Right ventricle myocardium superior (tissue), 1 donor: ENCODE measurements at places on chromosomes 3 and 15. TPM values are rescaled to one million over a fixed set of nuclear protein-coding genes. Genes with fewer than 3 reads are reported as not detected.

The SPINK8 gene
- total RNA-seq = not detected

GRCh38 chr3:148881286-148881685 lies 16.2 kb downstream of the CPA3 start:
- DNase-seq = no peak

DNA sequence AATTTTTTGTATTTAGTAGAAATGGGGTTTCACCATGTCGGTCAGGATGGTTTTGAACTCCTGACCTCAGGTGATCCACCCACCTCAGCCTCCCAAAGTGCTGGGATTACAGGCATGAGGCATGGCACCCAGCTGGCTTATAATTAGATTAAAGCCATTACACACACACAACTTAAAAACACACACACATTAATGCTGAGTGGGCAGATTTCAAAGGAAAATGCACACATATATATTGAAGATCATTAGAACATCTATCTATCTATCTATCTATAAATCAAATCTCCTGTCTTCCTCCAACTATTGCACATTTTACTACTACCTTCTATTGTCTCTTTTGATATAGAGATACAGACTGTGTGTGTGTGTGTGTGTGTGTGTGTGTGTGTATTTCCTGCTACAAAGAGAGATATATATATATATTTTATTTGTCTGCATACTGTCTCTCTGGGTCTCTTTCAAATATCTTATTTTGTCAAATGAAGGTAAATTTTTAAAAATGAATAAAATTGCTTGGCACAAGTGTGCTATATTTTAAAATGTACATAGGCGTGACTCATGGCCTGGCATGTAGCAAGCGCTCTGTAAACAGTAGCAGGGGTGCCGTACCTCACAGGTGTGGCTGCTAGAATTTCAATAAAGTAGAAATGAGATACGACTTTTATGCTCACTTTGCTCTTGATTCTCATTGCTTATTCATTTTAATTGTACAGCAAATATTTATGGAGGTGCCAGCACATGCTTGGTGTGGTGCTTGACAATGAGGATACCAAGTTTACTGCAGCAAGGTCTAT lies 655.8 kb downstream of the AGBL1 start:
- DNase-seq = no peak

- no peak for DNase-seq
Measured at GRCh38 chr3:95731753-95732152, 1082.6 kb upstream of the EPHA6 start.

- DNase-seq = no peak
Measured at GRCh38 chr3:18533039-18533438, 107.9 kb upstream of the SATB1 start.

GRCh38 chr3:114242947-114243346 lies 5.6 kb upstream of the ZNF80 start:
- DNase-seq = no peak

GRCh38 chr3:183690402-183690995 lies 7.1 kb upstream of the YEATS2 start:
- DNase-seq = no peak

DNA sequence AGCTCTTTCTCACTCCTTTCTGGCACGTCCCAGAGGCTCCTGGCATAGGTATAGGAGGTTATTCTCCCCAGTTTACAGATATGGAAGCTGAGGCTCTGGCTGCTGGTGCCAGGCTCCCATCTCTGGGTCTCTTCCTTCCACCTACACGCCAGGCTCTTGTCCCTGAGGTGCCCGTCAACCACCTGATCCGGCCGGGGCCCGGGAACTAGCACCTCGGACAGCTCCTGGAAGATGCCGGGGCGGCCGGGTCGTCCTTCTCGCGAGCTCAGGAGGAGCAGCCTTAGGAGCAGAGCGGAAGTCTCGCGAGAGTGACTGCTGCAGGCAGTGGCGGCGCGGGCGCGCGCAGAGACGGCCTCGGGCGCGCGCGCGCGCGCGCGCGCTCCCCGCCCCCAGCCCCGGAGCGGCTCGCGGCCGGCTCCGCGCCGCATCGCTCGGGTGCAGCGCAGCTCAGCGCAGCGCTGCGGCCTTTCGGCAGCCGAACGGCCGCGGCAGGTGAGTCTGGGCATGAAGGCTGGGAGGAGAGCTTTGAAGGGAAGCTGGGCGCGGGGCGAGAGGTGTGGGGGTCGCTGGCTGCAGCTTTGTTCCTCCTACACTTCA lies at the start of gene SCAMP5:
Gene SCAMP5 (plus strand): TSS at position 382 of the 597 bp plus-strand sequence. CDS start 16,277 bp downstream, outside the sequence.
- peak; percentile 93 for DNase-seq

The SLC38A3 gene
- 10.6 TPM for total RNA-seq

DNA sequence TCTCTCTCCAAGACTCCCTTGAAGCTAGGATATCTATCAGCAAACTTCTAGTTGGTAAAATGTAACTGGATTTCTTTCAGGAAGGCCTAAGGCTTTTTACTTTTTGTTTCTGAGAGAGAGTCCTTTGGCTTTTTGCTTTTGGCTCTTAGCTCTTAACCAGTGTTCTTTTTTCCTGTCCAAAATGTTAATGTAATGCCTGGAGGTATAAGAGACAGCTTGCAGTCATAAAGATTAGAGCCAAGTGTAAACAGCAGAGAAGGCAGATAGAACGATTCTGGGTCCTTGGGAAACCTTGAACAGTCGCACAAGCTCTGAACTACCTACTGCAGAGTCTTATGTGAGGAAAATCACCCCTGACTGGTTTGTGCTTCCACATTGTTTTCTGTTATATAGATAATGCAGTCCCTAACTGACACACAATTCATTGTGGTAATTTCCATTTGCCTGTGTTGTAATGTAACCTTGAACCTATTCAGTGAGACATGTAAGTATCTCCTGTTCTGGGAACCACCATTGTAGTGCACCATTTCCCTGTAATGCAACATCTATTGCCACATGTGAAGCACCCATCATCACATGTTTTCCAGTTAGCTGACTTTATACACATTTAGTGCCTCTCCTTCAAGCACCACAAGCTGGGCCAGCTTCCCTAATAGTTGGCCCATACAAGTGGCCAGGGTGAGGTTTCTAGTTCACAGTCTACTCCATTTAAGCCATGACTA lies 1311.9 kb downstream of the ROBO1 start:
- DNase-seq = no peak

The HES1 gene
- total RNA-seq = 11.1 TPM

The ALDH1L1 gene
- 21.5 TPM for total RNA-seq

DNA sequence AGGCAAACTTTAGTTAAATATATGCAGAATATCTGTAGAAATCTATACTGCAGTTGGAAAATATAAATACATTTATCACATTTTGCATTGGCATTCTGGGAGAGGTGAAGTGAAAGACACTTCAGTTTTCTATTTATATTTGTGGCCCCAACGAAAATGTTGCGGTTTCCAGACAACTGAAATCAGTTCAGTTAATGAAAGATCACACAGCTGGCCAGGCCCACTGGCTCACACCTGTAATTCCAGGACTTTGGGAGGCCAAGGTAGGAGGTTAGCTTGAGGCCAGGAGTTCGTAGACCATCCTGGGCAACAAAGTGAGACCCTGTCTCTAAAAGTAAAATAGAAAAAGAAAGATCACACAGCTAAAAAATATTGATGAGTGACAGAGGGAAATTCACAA lies 11.9 kb upstream of the CLASP2 start:
- DNase-seq = no peak

- no peak for DNase-seq
Measured at GRCh38 chr15:87631775-87632174, 624.8 kb downstream of the NTRK3 start.

- no peak for DNase-seq
Measured at GRCh38 chr15:72197041-72197459, 537 bp downstream of the GRAMD2A start.

DNA sequence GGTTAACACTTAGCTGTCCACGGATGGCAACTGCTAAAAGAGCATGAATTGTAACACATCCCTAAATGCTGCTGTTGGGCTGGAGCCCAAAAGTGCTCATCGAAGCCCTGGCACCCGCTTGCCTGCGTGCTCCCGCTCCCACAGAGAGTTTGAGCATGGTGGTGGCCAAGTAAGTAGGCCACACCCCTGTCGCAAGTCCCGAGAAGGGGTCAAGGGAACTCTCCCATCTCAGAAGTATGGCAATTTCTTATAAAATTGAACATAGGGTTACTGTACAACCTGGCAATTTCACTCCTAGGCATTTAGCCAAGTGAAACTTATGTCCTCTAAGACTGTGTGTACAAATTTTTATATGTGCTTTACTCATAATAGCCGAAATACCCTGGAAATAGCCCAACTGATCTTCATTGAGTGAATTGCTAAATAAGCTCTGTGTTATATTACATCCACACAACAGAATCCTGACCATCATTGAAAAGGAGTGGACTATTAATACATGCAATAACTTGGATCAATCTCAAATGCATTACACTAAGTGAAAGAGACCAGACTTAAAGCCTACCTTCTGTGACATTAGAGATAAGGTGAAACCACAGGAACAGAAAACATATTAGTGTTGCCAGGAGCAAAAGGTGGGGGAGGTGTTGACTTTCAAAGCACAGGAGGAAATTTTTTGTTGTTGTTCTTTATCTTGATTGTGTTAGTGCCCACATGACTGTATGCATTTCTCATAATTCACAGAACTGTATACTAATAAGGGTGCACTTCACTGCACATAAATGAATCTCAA lies 1.5 kb upstream of the GCSAM start:
- no peak for DNase-seq

The ERICH6 gene
- total RNA-seq = not detected

DNA sequence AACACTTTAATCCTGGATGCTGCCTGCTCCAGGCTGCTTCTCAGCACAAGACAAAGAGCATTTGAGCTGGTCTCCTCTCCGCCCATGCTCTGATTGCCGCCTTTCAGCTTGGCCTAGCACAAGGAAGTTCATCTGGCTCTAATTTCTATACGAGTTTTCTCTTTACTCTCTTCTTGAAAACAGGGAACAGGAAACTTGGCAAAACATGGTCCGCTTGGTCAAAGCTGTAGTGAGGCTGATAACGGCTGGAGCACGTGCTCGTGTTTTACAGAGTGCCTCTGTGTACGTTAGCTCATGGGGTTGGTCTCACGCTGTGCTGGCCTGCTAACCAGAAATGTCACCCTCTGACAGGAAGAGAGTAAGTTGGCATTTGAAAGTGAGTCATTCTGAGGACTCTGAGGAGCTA lies 19.2 kb downstream of the RARRES1 start:
- DNase-seq = peak; percentile 58

GRCh38 chr3:53211706-53212702 lies 43.8 kb downstream of the TKT start:
- peak; percentile 17 for DNase-seq

The TAGLN3 gene
- not detected for total RNA-seq

DNA sequence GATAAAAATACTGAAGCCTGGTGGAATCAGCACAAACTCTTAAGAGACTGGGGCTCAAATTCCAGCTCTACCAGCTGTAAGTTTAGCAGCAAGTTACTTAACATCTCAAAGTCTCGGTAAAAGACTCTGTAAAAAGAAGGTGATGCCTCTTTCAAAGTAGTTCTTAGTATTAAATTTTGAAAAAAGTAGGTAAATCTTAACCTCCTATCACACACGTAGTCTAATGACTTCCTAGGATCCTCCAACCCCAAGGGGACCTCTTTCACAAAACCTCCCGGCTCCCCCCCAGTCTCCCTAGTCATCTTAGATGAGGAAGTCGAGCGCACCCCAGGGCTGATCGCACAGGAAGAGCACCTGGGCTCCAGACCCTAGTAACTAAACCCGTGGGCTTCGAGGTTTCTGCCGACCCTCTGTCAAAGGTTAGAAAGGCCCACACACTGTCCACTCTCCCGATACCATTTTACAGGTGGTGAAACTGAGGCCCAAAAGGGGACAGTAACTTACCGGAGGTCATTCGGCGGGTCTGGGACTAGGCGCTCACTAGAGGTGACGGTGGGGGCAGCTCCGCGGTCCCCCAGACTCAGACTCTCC lies 427 bp downstream of the MBD4 start:
- peak; percentile 53 for DNase-seq

GRCh38 chr15:70164156-70164900 lies 66.6 kb upstream of the TLE3 start:
- no peak for DNase-seq

DNA sequence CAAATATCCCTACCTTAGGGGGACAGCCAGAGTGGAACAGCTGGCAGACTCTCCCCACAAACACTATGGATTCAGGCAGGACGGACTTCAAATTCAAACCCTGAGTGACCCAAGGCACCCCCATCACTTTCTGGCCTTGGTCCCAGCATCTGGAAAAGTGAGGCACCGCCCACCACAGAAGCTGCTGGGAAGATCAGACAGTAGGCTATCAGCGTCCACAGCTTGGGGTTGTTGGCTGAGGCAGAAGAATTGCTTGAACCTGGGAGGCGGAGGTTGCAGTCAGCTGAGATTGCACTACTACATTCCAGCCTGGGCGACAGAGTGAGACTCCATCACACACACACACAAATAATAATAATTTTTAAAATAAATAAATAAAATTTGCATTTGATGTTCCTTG lies 8.5 kb downstream of the PFKFB4 start:
- DNase-seq = peak; percentile 3

The SSUH2 gene
- total RNA-seq = 1.00 TPM

The ACKR2 gene
- 0.43 TPM for total RNA-seq

The FHIT gene
- total RNA-seq = 21.5 TPM

The DUOX1 gene
- 1.2 TPM for total RNA-seq

DNA sequence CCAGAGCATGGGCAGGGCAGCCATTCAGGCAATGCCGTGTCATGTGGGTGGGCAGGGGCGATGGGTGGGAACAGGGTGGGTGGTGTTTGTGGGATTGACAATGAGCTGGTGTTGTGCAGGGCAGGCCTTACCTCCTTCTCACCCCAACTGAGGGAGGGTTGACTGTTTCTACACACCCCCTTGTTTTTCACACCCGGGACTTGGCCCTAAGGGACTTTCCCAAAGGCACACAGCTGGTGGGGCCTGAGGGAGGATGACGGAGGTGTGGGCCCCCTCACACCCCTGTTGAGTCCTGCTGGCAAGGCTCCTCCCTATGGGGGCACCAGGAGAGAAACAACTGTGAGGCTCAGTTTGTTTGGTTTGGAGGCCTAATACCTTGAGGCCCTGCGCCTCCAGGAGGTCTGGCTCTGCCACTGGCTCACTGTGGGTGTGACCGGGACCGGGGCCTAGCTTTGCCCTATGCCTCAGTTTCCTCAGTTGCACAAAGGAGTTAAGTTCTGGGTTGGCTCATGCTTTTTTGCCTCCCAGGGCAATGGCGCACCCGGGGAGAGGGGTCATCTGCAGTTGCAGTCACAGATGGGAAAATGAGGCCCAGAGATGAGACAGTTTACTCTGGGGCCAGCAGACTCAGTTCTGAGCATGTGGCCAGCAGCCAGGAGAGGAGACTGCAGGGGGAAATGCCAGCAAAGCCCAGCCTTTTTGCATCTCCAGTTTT lies 5.1 kb upstream of the DNAH1 start:
- no peak for DNase-seq
